HTR-8/SVneo (cell line): ENCODE measurements at places on chromosomes 3 and 15.

GRCh38 chr15:63041974-63042876, at the start of gene TPM1:
Gene TPM1, plus strand, starts transcription at chr15:63042747. Its CDS starts 83 bp downstream, at chr15:63042830.
- peak; percentile 72 for DNase-seq

DNA sequence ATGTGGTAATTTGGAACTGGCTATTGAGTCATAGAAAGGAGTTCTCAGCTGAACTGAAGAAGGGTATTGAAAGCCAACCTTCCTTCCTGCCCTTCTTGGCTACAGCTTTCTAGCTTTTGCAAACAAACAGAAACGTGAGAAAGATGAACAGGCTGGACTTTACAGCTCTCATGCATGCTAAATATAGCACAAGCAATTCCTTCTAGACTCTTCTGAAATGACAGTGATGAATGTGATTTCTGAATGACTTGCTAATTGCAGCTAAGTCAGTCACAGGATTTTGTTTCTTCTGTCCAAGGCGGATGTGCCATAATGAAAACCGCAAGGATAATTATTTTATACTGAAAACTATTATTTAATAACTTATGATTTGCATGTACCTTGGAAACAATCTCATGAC, 36.3 kb downstream of the BCHE start:
- no peak for DNase-seq

- no peak for DNase-seq
These were observed 62.1 kb upstream of the NR2C2 start for GRCh38 chr3:14885307-14885706.

- peak; percentile 41 for DNase-seq
These were observed 26.1 kb downstream of the PTH1R start for GRCh38 chr3:46903341-46904302.
